AG09319 (cell line): ENCODE measurements at places on chromosomes 1 and 21.

- no peak for DNase-seq
Observed at GRCh38 chr21:35603494-35603893, 456.8 kb downstream of the SETD4 start.

GRCh38 chr1:157369808-157370521 lies 182.3 kb downstream of the FCRL5 start:
- peak; percentile 12 for DNase-seq

DNA sequence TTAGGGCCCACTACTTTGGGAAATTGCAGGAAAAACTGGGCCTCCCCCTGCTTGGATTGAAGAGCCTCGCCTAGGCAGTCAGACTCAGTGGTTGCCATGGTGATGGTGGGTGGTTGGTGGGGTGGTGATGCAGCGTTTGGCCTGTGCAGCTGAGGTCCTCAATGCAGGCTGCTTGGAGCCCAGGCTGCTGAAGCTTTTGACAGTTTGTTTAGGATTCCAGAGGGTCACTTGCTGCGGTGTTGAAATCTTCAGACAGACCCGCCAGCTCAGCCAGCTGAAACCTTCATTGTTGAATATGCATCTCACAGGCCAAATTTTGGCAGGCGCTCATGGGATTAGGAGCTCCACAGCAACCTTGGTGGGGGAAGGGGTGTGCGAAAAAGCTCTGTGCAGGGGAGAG lies 67.9 kb downstream of the CACNA1E start:
- no peak for DNase-seq

- no peak for DNase-seq
Observed at GRCh38 chr1:22264464-22265341, 121.8 kb upstream of the WNT4 start.

DNA sequence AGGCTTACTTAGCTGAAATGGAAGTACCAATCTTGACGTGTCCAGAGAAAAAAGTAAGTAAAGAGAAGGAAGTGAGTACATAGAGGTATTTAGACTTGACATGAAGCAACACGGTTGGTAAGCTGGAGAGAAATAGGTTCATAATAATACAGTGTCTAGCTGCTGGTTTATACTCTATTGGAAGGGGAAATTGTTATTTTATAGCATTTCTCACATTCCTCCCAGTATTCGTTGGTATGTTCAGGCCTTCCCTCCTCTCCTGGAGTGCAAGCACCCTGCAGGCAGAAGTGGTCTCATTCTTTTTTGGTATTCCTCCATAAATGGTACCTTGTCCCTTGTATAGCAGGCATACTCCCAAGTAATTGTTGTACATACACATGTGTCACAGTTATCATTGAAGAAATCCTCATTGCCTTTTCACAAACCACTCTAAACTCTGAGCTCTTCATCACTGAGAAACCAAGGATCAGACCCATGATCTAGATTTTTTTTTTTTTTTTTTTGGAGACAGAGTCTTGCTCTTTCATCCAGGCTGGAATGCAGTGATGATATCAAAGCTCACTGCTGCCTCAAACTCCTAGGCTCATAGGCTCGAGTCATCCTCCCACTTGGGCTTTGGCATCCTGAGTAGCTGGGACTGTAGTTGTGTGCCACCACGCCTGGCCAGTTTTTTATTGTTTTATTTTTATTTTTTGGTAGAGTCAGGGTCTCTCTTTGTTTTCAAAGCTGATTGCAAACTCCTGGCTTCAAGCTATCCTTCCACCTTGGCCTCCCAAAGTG lies 9.8 kb upstream of the IPO9 start:
- DNase-seq = no peak

DNA sequence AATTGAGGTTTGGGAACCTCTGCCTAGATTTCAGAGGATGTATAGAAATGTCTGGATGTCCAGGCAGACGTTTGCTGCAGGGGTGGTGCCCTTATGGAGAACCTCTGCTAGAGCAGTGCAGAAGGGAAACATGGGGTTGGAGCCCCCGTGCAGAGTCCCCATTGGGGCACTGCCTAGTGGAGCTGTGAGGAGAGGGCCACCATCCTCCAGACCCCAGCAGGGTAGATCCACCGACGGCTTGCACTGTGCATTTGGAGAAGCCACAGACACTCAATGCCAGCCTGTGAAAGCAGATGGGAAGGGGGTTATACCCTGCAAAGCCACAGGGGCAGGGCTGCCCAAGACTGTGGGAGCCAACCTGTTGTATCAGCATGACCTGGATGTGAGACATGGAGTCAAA lies 354.6 kb downstream of the ZNF326 start:
- no peak for DNase-seq

DNA sequence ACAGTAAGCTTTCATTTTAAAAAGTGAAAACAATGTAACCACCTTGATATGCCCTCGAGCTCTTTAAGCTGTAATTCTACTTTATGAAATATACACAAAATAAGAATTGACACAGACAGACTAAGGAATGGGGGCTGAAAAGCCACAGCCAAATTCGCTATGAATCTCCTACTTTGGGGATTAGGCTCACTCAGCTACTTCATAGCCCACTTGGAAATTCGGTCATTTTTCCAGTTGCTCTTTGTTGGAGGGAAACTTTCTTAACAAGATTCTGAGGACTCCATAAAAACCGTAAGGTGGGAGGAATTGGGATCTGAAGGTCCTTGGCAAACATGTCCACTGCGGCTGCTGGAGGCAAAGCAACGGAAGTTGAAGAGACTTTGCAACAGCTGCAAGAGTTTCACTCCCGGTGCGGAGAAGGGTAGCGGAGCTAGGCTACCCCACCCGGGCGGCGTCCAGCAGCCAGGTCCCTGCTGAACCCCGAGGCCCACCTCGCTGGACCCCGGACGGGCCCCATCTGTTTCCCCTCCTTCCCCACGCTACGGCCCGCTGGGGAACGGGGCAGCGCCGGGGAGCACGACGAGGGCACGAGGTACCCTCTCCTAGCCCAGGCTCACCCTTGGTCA lies 634 bp downstream of the MYCBP start:
- DNase-seq = no peak

DNA sequence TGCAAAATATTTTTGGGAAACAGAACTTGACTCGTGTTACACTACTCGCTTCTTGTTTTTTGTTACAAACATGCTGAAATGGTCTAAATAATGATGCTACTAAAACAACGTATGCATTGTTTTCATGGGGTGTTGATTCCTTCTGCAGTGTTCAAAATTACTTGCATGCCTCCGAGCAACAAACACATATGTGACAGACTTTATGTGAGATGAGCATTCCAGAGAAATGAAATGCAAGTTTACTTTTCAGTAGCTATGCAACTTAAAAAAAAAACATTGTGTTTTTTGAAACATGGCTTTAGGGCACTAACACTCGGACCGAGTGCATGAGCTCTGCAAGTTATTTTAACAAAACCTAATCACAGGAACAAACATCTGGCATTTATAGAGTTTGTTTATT lies 84.8 kb downstream of the CAMTA1 start:
- DNase-seq = no peak

DNA sequence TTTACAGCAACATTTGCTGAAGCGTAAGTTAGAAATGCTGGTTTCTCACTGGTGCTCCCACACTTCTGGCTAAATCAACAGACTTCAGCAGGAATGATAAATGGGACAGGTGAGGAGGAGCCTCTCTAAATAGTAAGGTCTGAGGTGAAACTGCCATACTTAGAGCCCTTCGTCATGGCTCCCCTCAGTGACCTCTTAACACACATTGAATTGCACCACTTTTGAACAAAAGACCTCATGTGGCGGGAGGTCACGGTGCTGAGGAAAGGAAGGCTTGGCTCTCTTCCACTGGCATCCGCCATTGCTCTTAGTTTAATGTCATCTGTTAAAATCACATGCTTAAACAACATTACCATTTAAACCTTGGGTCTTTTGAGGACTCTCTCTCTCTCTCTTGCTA lies 3.4 kb downstream of the MAP3K7CL start:
- DNase-seq = no peak

- DNase-seq = no peak
Observed at GRCh38 chr1:54046671-54047383, 6.2 kb downstream of the TMEM59 start.

DNA sequence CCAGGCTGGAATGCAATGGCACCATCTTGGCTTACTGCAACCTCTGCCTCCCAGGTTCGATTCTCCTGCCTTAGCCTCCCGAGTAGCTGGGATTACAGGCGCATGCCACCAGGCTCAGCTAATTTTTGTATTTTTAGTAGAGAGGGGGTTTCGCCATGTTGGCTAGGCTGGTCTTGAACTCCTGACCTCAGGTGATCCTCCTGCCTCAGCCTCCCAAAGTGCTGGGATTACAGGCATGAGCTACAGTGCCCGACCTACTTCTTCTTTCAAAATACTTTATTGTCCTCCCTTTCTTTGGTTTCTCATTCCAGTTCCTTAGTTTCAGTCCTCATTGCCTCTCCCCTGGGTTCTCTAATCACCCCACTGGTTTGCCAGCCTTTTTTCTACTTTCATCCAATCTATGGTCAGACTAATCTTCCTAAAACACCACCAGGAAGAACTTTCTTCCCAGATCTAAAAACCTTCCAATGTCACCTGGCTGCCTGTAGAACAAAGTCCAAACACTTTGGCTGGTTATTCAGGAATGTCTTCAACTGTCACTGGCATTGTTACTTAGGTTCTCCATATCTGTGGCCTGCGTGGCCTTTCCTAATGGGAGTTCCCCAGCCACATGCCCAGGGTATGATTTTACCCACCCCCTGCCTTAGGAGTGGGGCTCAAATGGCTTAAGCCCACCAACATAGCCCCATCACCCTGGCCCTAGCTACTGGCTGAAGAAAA lies 29.0 kb upstream of the SLC30A1 start:
- DNase-seq = no peak

- no peak for DNase-seq
Observed at GRCh38 chr1:54572542-54572850, 24.5 kb downstream of the ACOT11 start.

DNA sequence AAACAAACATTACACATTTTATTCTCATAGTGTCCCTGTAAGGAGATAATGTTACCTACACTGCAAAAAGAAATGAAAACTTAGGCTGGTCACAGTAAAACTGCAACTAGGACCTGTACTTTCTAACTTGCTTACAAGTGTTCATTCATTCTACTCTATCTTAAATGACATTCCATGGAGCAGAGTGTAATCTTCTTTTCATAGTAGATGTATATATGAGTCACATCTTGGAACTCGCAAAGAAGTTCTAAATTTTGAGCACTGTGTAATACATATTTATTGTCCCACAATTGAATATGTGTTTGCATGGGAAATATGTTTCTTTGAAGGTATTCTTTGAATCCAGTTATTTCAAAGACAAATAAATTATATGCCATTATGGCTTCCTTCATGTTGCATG lies 1258.5 kb upstream of the ADGRL2 start:
- no peak for DNase-seq

GRCh38 chr1:5989731-5990271 lies 2.4 kb downstream of the NPHP4 start:
- no peak for DNase-seq

DNA sequence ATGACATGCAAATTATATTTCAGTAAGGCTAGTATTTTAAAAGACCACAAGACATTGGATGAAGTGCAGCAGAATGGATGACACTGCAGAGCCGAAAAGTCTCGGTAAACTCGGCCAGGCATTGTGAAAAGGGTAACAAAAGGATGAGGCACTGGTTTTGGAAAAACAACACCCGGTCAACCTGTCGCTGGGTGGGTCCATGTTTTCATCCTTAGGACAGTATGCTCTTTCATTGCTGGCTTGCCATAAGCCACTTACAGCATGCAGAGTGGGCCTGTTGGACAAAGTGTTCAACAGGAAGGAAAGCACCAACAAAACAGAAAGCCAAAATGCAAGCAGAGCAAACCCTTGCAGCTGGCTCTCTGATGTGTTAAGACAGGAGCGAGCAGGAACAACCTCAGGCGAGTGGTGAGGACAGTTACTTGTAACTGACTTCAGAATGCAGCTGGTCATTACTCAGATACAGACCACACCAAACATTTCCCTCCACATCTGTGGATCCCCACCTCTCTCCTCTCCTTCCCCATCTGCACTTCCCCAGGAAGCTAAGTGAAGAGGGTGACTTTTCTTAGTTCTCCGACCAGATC lies 2.9 kb upstream of the RCAN1 start:
- DNase-seq = no peak

- no peak for DNase-seq
Observed at GRCh38 chr1:6024376-6024775, 21.3 kb upstream of the KCNAB2 start.

- no peak for DNase-seq
Observed at GRCh38 chr1:186207391-186208085, 167.5 kb downstream of the TPR start.

GRCh38 chr1:180911640-180912191 lies 981 bp upstream of the KIAA1614 start:
- DNase-seq = no peak

DNA sequence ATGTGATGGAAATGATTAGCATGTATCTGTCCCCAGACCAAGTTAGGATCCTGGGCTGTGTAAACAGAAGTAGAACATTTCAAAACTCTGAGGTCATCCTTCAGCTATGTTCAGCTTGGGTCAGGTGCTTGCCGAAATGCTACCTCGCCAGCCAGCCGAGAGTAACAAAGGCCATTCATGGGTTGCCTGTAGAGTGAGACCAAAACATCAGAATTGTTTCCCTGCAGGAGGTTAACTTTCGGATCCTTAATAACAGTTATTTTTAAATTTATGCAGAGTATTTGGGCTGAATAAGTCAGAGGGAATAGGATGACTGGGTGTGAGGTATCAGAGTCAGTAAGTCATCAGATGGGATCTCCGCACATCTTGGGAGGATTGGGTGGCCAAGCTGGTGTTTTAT lies 35.6 kb downstream of the SMYD2 start:
- no peak for DNase-seq

DNA sequence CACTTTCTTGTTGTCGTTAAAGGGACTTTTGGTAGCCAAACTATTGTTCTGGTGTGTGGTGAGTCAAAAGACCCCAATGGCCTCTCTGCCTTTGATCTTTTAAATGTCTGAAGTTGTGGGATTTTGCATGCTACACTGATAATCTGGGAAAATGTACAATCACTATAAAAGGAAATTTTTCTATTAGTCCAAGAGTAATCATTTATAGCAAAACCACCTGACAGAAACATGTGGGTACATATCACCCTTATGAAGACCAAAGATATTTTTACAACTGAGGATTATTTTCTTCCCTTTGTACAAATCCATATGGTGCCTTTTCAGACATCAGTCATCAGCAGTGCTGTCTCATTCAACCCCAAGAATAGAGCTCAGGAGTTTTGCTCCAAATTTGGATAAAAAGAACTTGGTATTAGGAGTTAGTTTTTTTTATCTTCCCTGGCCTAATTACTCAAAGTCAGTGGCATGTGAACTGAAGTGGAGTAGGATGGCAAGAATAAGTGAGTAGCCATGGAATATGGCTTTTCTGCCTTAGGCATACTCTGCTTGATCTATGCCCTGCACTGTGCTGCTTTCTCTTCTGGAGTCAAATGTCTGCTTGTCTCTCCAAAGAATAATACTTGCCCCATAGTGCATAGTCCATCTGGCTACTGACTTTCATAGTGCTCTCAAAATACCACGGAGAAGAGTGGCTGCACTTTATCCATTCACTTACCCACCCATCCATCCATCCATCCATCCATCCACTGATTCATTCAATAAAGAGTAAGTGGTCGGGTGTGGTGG lies 13.5 kb downstream of the GREM2 start:
- no peak for DNase-seq

DNA sequence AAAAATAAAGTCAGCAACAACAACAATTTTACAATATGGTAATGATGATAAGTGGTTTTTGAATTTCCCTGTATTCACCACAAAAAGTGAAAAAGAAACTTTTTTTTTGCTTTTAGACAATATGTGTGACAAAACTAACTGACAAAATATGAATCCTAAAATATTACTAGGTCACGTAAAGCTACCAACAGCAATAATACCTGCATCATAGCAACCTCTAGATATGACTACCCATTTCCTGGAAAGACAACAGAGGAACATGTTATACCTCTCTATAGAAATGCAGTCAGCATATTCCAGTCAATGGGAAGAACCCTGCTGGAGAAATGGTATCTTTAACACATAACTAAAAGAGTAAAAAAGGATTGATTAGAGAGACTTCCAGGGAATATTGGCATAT lies 73.7 kb downstream of the PDE4B start:
- DNase-seq = no peak
